GM23248 (cell line): ENCODE measurements at places on chromosomes 6 and 20. TPM values are rescaled to one million over a fixed set of nuclear protein-coding genes. Genes with fewer than 3 reads are reported as not detected.

DNA sequence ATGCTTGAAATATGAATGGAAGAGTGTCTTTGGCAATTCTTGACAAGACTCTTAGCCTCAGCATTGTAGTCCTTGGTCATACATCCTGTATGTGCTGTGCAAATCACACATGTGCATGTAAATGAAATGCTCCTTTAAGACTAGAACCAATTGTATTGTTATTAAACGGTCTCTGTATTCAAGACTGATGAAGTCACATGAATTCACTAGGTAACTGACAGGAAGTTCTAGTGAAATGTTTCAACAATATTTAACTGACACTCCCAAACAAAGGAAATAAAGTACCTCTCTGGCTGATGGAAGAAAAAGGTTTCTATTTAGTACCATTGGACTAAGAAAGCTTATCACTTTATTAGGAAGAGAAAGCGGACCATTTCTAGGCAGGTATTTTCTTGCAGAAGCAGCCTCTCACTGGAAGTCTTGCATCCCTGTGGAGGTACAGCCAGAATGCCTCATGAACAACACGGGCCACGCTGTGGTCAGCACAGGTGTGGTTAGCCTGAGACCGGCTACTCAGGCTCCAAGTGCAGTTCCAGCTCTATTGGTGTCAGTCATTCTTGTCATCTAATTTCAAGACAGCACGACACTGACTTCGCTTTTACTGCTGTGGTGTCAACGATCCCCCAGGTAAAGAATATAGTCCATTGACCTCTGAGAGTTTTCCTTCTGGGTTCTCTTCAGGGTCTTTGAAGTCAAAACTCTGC lies 17.3 kb downstream of the PPP1R3G start:
- no peak for DNase-seq

GRCh38 chr6:46377209-46377608 lies 114.0 kb downstream of the RCAN2 start:
- no peak for DNase-seq

GRCh38 chr20:11387189-11387754 lies 530.4 kb upstream of the BTBD3 start:
- peak; percentile 85 for DNase-seq

The BNIP5 gene
- not detected in 2 replicates for polyA plus RNA-seq

GRCh38 chr20:33493076-33493766 lies 3.3 kb downstream of the CBFA2T2 start:
- no peak for DNase-seq

DNA sequence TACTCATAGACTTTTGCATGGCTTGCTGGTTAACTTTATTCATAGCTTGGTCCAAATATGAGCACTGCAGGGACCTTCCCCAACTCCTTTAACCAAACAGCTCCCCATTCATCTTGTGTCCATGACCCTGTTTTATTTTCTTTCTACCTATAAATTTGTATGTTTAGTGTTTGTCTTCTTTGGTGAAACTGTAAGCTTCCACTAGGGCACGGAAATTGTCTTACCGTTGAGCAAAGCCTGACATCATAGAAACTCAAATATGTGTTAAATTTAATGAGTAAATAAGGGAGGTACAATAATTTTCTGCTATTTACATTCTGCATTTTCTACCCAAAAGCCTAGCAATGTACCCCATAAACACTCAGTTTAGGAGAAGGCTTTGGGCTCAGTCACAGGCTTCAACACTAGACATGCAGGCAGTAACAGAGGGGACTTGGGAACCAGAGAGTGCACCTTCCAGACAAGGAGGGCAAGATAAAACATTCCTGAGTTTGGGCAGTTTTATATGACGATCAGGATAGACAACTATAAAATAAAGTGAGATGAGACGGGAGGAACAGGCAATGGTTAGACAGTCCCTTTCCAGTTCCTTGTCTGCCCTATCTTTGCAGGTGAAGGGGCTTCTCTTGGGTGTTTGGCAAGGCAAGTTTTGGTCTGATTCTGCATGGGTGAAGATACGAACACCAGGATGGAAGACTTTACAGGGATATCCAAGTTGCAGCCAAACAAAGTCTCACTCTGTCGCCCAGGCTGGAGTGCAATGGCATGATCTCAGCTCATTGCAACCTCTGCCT lies 46.2 kb upstream of the ZNF217 start:
- DNase-seq: no peak

DNA sequence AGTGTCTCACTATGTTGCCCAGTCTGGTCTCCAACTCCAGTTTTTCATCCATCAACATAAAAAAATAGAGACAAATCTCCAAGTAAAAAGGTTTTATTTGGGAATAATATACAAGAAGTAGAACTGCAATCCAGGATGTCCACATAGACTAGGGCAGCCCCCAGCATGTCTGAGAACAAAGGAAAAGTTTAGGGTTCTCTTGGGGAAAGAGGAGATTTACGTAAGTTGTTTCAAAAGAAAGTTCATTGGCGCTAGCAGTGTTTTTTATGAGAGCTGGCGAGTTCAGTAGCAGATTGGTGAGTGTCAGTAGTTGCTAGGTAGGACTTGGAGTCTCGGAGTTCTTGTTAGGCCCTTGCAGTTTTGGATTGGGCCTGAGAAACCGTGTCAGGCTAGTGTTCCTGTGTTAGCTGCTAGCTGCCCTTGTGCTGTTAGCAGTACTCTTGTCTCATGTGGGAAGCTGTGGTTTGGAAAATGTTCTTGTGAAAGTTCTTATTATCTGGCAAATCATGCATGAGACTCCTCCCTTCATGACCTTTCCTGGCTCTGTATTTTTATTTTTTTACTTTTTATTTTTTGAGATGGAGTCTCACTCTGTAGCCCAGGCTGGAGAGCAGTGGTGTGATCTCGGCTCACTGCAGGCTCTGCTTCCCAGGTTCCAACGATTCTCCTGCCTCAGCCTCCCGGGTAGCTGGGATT lies 24.7 kb downstream of the TTLL9 start:
- peak; percentile 66 for DNase-seq

DNA sequence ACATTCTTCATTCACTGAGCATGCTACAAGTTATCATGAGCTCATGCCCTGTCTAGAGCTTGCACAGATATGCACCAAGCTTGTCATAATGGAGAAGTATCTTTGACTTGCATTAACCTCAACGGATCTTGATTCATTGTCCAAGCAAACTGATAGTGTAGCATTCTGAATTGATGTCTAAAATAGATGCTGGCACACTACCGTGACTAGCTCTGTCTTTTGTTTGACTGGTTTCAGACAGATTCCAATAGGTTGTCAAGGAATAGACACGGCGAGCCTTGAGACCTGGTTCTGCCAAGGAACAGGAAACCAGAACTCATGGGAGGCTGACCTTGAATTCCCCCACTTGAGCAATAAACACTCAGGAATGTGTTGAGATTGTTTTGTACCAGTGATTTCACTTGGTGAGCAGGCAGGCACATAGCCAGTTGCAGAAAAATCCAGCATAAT lies 1153.1 kb upstream of the GJE1 start:
- DNase-seq: peak; percentile 86

- peak; percentile 39 for DNase-seq
These were observed 40.8 kb downstream of the CCDC170 start for GRCh38 chr6:151534576-151534975.

The GZF1 gene
- 5.9 and 6.3 TPM in 2 replicates for polyA plus RNA-seq

The SYCP2 gene
- 0.24 and 0.39 TPM in 2 replicates for polyA plus RNA-seq

DNA sequence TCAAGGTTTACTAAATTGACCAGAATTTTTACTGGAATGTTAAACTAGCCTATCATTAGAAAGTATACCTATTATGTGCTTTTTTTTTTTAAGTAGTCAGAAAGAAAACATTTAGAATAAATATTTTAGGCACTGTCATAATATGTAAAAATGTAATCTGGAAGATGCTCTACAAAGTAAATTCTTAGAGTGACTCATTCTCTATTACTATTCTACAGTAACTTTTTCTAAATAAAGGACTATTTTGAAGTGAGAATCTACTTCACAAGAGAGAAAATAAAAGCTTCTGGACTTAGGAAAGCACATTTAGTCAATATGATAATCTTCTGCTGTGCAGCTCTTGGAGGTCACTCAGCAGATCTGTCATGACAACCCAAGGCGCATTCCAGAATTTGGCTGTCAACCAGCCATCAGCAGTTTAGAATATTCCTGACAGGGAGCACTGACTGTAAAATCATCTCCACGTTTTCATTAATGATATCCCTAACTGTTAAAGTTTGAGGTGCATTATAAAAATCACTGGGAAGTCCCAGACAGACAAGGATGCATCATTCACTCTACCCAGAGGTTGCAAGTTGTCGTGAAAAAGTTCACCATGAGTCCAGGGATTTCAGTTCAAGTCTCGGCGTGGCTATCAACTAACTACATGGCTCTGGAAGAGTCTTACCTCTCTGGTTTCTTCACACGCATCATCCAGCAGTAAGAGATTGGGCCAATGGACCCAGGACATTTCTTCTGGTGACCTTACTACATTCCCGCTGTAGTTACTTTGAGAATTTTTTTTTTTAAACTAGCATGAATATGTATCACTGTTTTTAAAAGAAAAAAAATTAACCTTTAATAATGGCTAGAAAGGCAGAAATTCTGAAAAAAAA lies 374.9 kb downstream of the GJA1 start:
- peak; percentile 33 for DNase-seq

DNA sequence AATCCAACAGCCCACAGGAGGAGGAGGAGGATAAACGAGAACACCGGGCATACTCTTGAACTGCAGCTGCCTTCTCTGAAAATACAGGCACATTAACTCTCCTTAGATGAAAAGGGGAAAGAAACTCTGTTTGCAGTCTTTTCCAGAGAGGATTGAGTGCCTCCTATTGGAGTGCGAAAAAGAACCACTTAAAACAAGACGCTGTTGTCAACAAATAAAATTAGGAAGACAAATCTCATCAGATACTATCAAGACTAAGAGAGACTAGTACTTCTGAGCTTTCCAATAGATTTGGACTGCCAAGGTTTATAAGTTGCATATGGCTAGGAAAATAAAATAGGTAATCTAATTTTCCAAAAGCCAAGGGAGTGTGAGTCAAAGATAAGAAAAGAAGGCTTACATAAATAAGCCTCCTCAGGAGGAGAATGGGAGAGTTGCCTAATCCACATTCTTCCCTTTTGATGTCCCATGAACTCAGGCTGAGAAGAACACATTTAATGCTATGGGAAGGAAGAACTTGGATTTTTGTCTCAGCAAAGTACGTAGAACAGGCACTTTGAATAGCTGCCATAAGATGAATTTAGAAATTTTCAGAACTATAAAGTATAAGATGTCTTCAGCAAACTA lies 154.7 kb downstream of the ARHGAP18 start:
- DNase-seq: no peak

The OXT gene
- 0.40 and 0.70 TPM in 2 replicates for polyA plus RNA-seq

The THBD gene
- 5.9 and 7.4 TPM in 2 replicates for polyA plus RNA-seq

The SAMD5 gene
- polyA plus RNA-seq: not detected in 2 replicates

GRCh38 chr20:8800089-8800488 lies 268.8 kb upstream of the PLCB4 start:
- DNase-seq: no peak

The ANKS1A gene
- polyA plus RNA-seq: 3.2 and 3.3 TPM in 2 replicates

DNA sequence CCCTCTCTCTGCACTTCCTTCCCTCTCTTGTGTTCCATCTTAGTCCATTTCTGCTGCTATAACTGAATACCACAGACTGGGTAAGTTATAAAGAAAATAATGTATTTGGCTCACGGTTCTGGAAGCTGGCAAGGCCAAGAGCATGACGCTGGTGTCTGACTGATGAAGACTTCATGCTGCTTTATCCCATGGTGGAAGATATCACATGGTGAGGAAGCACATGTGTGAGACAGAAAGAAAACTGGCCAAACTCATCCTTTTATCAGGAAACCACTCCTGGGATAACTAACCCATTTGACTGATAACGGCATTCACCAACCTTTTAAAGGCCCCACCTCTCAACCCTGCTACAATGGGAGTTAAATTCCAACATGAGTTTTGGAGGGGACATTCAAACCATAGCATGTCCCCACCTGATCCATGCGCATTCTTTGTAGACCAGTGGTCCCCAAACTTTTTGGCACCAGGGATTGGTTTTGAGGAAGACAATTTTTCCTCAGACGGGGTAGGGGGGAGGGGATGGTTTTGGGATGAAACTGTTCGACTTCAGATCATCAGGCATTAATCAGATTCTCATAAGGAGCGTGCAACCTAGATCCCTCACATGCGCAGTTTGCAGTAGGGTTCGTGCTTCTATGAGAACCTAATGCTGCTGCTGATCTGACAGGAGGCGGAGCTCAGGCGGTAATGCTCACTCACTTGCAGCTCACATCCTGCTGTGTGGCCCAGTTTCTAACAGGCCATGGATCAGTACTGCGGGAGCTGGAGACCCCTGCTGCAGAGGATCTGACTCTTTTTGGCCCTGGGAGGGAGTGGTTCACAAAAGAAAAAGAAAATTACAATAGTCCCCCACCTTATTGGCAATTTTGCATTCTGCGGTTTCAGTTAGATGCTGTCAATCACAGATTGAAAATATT lies 71.7 kb upstream of the RNF24 start:
- no peak for DNase-seq

DNA sequence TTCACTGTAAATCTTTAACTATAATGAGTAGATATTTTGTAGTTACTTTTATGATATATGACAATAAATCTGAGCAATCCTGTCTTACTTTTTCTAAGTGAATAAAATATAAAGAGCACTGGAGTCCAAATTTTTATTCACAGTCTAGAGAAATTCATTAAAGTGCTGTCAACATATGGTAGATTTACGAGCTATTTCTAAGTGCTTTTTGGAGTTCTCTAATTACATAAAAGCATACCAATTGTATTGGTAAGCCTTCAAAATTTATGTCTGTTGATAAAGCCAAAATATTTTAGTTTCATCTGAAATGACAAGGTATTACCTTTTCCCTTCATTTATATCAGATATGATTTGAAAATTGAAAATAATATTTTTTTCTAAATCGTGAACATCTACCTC lies 75.4 kb downstream of the MAN1A1 start:
- no peak for DNase-seq

The LY86 gene
- 0.16 TPM in 1 of 2 replicates, not detected in the other for polyA plus RNA-seq
